ENCODE measurements at places on chromosomes 1 and 21. TPM values are rescaled to one million over a fixed set of nuclear protein-coding genes. Genes with fewer than 3 reads are reported as not detected.
A peak's percentile ranks its signal among the peaks of the same experiment; 100 is the strongest.

The C8B gene
- total RNA-seq = 0.26 TPM

DNA sequence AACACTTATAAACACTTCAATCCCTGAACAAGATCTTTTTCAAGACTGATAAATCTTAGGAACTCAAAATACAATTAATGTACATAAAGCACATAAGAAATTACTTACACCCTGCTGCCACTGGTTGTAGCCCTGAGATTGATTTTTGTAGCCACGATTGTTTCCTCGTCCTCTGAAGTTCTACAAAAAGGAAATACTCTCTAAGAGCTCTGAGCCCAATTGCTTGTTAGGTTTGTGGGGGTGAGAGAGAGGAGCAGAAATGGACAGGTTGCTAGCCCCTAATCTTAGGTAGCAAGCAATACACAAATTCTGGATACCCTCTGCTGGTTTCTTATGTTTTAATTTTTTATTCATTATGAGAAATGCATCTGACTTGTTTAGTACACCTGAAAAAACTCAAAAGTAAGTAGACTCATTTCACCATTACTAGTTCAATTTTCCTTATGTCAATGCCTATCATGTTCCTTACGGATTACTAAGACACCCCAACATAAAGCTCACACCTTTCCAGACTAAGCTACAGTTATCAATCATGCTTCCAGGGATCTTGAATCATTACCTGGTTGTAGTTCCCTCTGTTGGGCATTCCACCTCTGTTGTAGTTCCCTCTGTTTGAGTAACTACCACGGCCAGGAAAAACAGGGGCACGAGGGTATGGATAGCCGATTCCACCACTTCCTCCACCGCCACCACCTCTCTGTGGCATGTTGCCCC is 9.3 kb downstream of the HNRNPU start:
- H3K4me3 ChIP-seq = no peak overlapping the region
- H3K27ac ChIP-seq = peak overlapping the region; percentile 25
- H3K27me3 ChIP-seq = no peaks in the 10 kb centered on the region
- H3K4me1 ChIP-seq = peaks cover 7% of the 10 kb centered on the region
- H3K36me3 ChIP-seq = peaks cover 58% of the 10 kb centered on the region

DNA sequence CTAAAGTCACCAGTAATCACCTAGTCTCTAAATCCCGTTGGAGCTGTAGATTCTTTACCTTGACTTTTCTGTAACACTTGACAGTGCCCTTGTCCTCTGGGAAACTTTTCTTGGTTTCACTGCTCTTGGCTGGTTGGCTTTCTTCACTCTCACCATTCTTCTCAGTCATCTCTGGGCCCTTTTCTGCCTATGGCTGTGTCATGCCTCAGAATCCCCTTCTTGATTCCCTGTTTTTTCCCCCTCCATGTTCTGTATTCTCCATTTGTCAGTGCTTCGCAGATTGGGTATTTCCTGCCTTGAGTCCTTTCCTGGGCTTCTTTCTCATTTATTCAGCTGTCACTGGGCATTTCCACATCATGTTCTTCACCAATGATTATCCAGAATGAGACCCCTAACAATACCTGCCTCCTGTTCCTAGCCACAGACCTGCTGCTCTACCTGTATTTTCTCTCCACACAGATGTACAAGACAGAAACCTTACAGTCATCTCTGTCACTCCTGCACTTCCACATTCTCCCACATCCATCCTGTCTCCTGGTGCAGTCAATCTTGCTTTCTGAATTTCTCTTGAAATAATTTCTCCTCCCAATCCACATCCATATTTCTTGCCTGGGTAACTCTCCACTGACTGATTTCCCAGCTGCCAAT is 14.7 kb downstream of the UCK2 start:
- DNase-seq = no peak
- H3K4me3 ChIP-seq = no peak overlapping the region
- peak overlapping the region; percentile 9 for H3K27ac ChIP-seq

The ATP5PO gene
- 191 TPM for total RNA-seq

- no peak for DNase-seq
- H3K36me3 ChIP-seq = no peaks in the 10 kb centered on the region
- H3K27me3 ChIP-seq = no peaks in the 10 kb centered on the region
- H3K4me3 ChIP-seq = no peak overlapping the region
- H3K27ac ChIP-seq = no peak overlapping the region
These were observed 8.4 kb downstream of the LRRC3 start for GRCh38 chr21:44463724-44464123.

The TINAGL1 gene
- total RNA-seq = 2.6 TPM

GRCh38 chr21:41426676-41427404 is 801 bp downstream of the MX1 start:
- H3K27ac ChIP-seq = no peak overlapping the region
- peak overlapping the region; percentile 21 for H3K4me3 ChIP-seq
- H3K27me3 ChIP-seq = peaks cover 48% of the 10 kb centered on the region
- DNase-seq = no peak
- no peaks in the 10 kb centered on the region for H3K36me3 ChIP-seq

The CFAP45 gene
- total RNA-seq = 1.0 TPM

The NEXN gene
- total RNA-seq = 6.5 TPM

The CENPL gene
- 11.6 TPM for total RNA-seq

GRCh38 chr1:53837646-53837923 is 511 bp downstream of the NDC1 start:
- H3K4me1 ChIP-seq = peaks cover 8% of the 10 kb centered on the region
- H3K27ac ChIP-seq = peak overlapping the region; percentile 100
- no peaks in the 10 kb centered on the region for H3K27me3 ChIP-seq
- H3K4me3 ChIP-seq = peak overlapping the region; percentile 99
- DNase-seq = no peak

GRCh38 chr21:46194374-46195334 is 10.4 kb upstream of the SPATC1L start:
- H3K4me1 ChIP-seq = peaks cover 18% of the 10 kb centered on the region
- H3K4me3 ChIP-seq = no peak overlapping the region
- no peak overlapping the region for H3K27ac ChIP-seq
- no peaks in the 10 kb centered on the region for H3K27me3 ChIP-seq
- no peak for DNase-seq
- H3K36me3 ChIP-seq = peaks cover 29% of the 10 kb centered on the region

The SPATA21 gene
- total RNA-seq = not detected

The OR2L8 gene
- not detected for total RNA-seq

GRCh38 chr1:220889848-220890287 is 10.6 kb downstream of the HLX start:
- peaks cover 100% of the 10 kb centered on the region for H3K27me3 ChIP-seq
- DNase-seq = no peak
- H3K36me3 ChIP-seq = no peaks in the 10 kb centered on the region
- H3K27ac ChIP-seq = no peak overlapping the region

- H3K27ac ChIP-seq = no peak overlapping the region
- DNase-seq = peak; percentile 9
- H3K36me3 ChIP-seq = peaks cover 2% of the 10 kb centered on the region
- peaks cover 18% of the 10 kb centered on the region for H3K4me1 ChIP-seq
- no peak overlapping the region for H3K4me3 ChIP-seq
These were observed 13.3 kb upstream of the SAMD11 start for GRCh38 chr1:910311-910880.

Data from progenitor cell of endocrine pancreas (in vitro differentiated cells).